Activated T-helper 9 cell treated with anti-CD3 and anti-CD28 coated beads, Interleukin-2, amount 50 U/mL, for 16 hours (primary cell): ENCODE measurements at places on chromosomes 4 and X.

GRCh38 chr4:145234091-145234706 lies 53.8 kb upstream of the OTUD4 start:
- peak; percentile 4 for DNase-seq

DNA sequence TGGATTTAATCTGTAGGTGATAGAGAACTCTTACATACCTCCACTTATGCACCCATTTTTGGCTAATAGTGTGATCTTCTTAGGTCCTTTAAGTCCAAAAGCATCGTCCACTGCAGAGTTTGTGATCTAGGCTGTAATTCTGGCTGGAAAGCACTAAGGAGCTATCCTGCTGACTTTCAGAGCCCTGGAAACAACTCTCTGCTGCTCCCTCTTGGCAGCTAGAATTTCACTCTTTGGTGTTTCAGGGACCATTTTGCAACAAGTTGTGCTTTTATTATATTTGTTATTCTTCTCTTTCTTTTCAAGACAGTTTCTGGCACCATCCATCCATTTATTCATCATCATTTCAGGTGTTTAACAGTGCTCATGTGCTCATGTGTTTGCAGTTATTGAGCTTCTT lies 130.0 kb downstream of the RBM46 start:
- no peak for DNase-seq

GRCh38 chr4:2356123-2357069 lies 62.0 kb downstream of the ZFYVE28 start:
- no peak for DNase-seq

DNA sequence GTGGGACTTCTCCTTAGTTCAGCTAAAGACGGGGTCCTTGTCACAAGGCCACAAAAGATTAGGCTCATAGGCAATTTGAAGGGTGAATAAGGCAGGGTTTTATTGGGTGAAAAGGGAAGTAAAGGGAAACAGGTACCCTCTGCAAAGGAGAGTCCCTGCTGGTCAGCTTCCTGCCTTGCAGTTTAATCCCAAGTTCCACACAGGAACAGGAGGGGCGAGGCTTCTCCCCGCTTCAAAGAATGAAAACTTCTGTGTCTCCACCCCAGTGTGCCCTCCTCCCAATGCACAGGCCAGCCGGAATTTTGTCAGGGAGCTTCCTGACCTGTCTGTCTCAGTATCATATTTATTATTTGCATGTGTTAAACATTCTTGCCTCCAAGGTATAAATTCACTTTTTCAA lies 37.1 kb downstream of the ITM2A start:
- DNase-seq: no peak

- no peak for DNase-seq
Measured at GRCh38 chr4:8648296-8648695, 55.7 kb downstream of the CPZ start.

GRCh38 chr4:187208651-187209050 lies 485.0 kb upstream of the FAT1 start:
- no peak for DNase-seq

DNA sequence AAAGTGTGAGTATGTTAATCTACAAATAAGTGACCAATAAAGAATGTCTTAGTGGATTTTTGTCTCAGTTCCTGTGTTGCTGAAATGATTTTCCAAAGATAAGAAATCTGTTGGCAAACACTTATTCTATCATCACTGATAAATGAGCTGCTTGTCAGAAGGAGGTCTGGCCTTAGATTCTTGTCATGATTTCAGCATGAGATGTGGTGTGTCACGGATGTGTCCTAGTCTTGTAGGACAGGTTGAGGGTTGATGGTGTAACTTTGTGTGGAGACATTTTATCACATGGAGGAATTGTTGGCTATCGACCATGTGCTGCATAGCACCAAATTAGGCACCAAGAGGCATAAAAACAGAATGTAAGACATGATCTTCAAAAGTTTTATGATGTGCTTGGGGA lies 31.8 kb upstream of the LIMCH1 start:
- no peak for DNase-seq

- DNase-seq: no peak
Measured at GRCh38 chrX:101482296-101482695, 3.0 kb upstream of the ARMCX4 start.

- DNase-seq: peak; percentile 47
Measured at GRCh38 chr4:48017108-48017571, 568 bp downstream of the NIPAL1 start.

GRCh38 chr4:112312610-112313239 lies 15.6 kb downstream of the ALPK1 start:
- DNase-seq: no peak

GRCh38 chr4:77788990-77789389 lies 30.2 kb downstream of the CNOT6L start:
- DNase-seq: no peak

- DNase-seq: no peak
Measured at GRCh38 chr4:183842129-183842528, 63.0 kb upstream of the STOX2 start.

GRCh38 chr4:87805971-87806370 lies 6.6 kb downstream of the IBSP start:
- DNase-seq: no peak

DNA sequence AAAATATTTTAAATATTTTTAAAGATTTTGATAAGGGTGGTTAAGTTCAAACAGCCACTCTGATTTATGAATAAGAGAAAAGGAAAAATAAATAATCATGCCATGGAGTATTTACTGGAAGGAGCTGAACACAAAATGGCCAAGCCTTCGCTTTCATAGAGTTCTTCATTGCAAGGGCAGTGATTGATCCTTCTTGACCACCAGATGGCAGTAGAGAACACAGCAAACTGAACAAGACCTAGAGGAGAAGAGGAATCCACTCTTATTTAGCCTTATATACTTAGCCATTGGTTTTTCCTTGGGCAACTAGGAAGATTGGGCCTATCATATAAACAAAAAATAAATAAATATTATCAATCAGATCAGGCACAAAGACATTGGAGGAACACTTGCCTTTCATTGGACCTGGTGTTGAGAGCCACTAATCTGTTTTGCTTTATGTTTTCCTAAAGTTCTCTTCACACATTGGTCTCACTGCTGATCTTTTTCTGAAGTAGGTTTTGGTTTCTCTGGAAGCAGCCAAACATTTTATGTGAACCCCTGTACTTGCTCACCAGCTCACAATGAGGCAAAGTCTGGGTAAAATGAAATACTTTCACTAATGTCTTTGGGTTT lies 58.1 kb upstream of the PARM1 start:
- DNase-seq: no peak

GRCh38 chr4:16245241-16245640 lies 19.0 kb upstream of the TAPT1 start:
- DNase-seq: no peak

DNA sequence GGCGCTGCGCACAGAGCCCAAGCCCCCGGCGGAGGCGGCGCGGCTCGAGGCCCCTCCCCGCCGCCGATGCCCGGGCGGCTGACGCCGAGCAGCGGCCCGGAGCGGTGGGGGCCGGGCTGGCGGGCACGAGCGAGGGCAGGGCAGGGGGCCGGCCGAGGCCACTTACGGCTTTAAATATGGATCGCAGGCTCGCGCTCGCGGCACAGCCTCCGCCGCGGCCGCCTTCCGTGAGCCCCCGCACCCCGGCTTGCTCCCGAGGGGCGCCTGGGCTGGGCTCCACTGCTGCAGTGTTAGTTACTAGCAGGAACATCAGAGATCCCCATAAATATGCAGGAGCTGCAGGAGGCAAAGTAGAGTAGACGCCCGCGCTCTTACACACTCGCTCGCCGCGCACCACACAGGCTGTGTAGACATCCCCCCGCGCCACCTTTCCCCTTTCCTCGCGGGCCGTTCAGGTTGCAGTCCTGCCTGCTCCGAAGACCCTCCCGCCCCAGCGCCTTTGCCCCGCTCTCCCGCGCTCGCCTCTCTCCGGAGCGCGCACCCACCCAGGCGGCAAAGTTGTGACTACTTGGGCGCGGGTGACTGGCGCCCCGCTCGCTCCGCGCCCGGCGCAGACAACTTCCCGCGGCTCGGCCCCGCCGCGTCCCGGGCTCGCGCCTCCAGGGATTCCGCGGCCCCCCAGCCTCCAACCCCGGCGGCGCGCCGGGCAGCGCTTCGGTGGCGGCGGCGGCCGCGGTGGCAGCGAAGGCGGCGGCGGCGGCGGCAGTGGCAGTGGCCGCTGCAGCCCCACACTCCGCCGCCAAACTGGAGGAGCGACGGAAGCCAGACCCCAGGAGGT lies 152.0 kb upstream of the SLC4A4 start:
- peak; percentile 17 for DNase-seq

- DNase-seq: no peak
Measured at GRCh38 chrX:134482371-134482770, 22.4 kb downstream of the HPRT1 start.

DNA sequence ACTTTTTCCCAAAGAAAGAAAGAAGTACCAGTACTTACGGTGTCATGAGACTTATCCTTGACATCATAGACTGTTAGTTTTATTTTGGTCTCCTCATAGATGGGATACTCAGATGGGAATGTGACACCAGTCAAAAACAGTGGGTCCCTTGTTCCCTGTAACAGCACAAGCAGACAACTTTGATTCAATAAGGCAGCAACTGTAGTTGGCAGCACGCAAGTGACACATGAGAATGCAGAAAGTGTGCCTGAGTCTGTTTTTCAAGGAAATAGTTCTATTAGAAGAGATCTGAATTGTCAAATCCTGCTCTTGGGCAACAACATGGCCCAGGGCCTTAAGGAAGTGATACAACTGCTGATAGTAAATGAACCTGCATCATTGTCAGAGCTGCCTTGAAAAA lies 443.2 kb downstream of the INPP4B start:
- no peak for DNase-seq

DNA sequence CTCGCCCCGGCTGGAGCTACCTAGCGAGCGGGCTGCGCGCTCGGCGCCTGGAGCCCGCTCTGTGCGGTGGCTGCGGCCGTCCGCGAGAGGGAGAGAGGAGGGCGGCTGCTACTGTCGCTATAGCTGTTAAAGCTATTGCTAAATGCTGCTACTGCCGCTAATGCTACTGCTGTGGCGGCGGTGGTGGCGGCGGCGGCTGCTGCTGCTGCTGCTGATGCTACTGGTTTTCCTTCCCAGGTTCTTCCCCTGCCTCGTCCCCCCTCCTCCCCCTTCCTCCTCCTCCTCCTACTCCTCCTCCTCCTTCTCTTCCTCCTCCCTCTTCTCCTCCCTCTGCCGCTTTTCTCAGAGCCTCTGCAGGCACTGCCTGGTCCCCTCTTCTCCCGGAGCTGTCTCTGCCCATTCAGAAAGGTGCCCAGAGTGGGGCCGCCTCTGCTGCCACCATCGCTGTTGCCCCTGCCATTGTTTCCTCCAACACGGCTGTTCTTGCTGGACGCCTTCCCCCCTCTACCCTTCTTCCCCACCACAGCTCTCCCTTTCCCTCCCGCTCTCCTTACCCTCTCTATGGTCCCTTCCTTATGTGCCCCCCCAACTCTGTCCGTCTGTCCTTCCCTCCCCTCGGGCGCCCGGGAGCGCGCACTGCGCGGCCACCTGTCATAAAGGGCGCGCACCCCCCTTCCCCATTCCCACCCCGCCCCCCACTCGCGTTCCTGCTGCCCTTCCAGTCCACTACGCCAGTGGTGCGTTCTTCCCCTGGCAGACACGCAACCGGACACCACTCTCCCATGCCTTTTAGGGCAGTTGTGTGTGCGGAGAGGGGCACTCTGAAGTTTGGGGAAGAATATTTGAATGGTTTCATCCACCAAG lies at the start of gene NEXMIF:
TSS of gene NEXMIF (minus strand) at position 228 of the 864 bp plus-strand sequence.
- no peak for DNase-seq

DNA sequence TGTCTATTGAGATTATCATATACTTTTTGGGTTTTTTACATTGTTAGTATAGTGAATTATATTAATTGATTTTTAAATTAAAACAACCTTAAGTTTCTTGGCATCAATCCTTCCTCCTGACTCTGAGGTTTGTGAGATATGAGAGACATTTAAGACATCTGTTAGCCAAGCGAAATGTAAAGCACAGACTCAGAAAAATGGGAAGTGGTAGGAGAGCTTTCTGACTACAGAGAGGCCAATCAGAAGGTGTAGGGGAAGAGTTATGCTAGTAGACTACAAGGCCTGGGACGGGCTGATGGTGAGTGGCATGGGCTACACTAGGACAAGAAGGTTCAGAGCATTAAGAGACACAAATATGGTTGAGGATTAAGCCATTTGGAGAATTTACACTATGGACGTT lies 255.4 kb downstream of the PRDM5 start:
- DNase-seq: no peak

DNA sequence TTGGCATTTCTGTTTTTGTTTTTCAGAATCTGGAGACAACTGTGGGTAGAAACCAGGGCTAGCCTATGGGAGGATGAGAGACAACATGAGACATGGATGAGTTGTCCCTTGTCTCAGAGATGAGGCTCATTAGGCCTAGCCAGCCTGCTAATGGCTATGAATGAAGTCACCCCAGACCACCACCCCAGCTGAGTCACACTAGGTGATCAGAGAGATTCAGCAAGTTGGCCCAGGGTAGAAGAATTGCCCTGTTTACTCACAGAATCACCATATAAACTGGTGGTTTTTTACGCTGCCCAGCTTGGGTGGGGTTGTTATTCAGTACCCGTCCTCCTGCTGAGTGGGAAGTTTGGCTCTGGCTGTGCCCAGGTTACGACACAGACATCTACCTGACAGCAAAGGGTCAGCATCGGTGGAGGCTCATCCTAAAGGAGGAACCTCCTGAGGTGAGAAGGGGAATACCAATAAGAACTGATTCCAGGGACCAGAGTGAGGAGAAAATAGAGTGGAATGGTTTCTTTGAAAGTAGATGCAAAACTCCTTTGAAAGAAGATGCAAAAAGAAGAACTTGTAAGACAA lies 17.2 kb upstream of the ARSJ start:
- DNase-seq: no peak
